GM18507 (cell line): ENCODE measurements at places on chromosomes 2 and 18.

DNA sequence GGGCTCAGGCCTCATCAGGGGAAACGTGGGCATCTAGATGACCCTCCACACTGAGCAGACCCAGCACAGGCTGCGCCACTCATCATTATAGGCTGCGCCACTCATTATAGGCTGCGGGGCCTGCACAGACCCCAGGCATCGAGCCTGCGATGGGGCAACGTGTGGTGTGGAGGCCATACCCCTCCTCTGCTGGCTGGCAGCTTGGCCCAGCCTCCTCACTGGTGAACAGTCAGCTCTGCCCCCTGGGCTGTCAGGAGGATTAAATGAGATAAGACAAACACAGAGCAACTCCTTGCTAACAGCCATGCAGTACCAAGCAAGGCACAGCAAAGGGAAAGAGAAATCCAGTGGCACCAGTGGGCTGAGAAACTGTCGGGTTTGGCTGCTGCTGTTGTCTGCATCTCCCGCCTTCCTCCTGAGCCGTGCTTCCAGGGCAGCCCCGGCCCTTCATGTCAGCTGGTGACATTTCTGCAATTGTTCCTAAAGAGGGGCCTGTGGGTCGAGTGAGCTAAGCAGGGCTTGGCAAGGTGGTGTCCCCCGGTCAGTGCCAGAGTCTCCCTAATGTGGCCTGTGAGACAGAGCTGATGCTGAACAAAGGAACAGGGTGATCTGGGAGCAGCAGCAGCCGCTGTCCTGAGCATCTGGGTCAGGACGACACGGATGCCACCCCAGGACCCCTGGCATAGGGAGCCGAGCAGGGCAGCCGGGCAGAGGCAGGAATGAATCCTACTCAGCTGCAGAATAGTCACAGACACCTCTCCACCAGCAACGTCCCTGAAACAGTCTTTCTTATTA is 48.7 kb downstream of the RRM2 start:
- DNase-seq, result no peak

DNA sequence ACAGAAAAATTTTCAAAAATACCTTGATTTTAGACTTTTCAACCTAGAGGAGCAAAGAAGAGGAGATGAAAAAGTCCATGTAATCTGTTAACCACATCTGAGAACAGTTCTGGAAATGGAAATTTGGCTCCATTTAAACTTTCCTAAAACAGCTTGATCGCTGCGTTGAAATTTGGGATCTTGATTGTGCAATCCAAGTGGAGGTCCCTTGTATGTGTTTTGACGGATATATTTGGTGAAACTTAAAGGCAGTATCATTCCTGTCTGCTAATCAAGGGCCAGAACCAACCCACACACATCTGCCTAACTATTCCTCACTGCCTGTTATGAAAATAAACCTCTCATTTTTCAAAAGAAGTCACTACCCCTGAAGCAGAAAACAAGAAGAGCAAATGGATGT is 46.6 kb downstream of the SPATS2L start:
- DNase-seq, result no peak

- no peak for DNase-seq
Measured at GRCh38 chr2:42971947-42972736, 179.8 kb upstream of the HAAO start.

DNA sequence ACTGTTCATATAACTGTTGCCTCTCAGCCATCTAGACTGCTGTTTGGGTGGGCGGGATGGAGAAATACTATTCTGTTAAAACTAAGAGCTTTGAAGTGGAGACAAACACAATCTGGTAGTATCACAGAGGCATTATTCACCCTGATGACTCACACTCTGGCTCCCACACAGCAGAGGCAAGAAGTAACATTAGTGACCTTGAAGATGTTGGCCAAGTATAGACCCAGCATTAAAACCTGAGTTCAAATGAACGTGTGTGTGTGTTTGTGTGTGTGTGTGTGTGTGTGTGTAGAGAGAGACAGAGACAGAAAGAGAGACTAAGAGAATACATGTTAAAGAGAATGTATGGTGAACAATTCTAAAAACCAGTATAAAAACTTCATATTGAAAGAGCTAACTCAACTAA is 22.5 kb upstream of the ACVR1 start:
- DNase-seq, result no peak

DNA sequence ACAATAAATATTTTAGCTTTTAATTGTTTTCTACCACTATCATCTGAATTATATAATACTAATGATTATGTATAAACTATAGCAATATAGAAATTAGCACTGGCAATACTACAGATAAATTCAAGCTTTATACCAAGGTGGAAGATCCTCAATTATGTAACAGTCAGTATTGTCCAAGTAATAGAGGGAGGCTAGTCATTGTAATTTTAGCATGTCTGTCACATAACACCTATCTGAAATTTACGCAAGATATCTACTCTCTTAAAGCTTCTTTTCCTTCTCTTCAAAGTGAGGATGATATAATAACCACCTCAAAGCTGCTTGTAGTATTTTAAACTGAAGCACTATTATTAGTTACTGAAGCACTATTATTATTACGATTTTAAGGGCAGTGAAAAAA is 12.2 kb downstream of the KCNJ3 start:
- no peak for DNase-seq

DNA sequence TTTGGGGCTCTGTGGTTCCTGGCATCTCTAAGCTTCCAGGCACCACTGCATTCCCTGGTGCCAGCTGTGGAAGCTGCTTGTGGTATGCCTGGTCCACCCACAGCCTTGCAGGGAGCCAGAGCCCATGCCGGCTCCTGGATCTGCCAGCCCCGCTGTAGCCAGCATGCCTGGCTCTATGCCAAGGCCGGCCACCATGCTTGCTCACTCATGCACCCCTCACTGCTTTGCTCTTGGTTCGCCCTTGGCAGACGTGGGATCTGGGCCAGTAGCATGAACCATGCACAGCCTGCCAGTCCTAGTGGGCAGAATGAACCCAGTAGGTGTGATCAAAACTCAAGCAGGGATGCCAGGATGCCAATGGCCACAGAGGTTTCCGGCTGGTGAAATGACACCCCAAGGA is 634.2 kb upstream of the TMEFF2 start:
- no peak for DNase-seq

DNA sequence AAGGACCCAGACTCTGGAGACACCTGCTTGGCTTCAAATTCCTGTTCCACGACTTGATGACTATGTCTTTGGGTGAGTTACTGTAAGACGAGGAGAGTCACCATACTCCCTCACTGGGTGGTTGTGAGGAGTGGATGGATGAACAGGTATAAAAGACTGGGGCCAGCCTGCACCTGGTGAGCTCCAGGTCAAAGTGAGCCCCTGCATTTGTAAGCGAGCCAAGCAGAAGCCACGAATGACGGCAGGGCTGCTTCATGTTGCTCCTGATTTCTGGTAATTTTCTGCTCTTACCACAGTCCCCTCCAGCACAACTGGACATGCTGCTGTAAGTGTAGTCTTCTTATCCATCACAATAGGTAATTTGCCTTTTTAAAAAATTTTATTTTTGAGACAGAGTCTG is 86.6 kb downstream of the POLR1A start:
- no peak for DNase-seq

DNA sequence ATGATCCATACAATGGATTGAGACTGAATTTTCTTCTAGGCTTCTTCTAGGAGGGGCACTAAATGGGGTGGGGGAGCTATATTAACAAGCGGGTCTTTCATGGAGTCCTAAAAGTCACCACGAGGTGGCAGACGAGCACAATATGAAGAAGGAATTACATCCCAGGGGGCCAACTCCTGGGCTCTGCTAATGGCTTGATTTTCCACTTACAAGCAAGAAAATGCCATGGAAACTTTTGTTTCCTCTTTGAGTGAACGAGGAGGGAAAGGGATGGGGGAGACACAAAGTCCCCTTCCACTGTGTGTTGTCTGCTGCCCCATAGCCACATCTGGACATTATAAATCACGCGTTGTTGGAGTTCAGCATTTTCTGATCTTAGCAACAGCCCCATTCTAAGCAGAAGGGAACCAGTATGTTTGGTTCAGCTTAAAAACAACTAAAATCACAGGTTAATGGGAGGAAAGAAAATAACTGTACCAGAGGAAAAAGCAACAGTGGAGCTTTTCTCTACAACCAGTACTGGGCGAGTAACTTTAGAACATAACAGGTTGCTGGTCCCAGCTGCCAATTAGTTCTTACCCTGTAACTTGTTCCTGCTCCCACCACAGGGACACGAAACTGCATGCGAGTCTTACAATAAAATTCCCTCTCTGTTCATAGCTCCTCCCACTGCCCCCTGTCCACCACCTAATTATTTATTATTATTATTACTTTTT is 285.0 kb upstream of the PARD3B start:
- DNase-seq, result no peak

GRCh38 chr2:117086174-117086942 is 728.1 kb upstream of the DDX18 start:
- DNase-seq, result no peak

- no peak for DNase-seq
Measured at GRCh38 chr18:65523461-65523860, 227.4 kb upstream of the CDH7 start.

DNA sequence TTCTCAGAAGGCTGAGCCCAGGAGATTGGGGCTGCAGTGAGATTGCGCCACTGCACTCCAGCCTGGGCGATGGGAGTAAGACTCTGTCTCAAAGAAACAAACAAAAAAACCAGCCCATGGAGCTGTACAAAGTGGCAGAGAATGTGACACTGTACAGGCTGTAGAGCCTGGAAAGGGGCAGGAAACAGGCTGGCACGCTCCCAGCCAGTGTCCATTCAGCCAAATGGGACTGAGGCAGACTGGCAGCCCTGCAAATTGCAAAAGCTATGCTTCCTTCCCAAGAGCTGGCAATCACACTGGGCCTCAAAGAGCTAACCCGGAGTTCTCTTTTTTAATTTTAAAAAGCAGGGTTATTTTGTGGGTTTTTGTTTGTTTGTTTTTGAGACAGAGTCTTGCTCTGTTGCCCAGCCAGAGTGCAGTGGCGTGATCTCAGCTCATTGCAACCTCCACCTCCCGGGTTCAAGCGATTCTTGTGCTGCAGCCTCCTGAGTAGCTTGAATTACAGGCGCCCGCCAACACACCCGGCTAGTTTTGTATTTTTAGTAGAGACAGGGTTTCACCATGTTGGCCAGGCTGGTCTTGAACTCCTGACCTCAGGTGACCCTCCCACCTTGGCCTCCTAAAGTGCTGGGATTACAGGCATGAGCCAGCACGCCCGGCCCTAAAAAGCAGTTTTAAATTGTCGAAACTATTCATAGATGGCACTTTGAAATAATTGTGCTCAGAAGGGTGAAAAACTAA is 42.8 kb downstream of the SCRN3 start:
- no peak for DNase-seq

DNA sequence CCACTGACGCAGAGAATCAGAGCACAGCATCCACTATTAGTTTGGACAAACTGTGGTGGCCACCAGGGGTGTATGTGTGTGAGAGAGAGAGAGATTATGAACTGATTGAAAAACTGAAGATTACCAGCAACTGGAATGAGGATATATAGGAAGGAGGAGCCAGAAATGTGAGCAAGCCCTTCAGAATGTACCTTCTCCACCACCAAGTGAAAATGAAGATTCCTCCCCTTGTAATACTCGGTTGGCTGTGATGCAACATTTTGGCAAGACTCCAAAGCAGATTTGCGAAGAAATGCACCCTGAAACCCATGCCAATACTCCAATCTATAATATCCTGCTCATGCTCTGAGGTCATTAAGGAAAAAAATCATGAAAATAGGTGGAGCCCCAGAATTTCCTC is 121.2 kb upstream of the SLC35G4 start:
- DNase-seq, result no peak

DNA sequence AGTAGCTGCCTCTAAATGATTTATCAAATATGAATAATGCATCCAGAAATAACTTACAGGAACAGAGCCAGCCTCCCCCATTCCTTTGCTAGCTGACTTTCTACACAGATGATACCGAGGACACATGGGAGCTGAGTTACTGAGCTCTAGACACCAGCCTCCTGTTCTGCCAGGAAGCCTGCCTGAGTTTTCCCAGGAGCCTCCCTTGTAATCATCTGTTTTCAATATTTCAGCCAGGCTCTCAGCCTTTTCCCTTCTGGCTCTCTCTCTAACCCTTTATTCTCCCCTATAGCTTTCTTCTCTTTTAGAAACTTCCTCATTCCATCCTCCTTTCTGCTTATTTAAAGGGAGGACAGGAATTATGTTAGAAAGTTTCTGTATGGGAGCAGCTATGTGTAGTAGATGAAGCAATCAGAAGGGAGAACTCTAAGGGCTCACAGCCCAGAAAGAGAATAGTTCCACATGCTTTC is 911.6 kb downstream of the TDRD15 start:
- DNase-seq, result no peak

GRCh38 chr18:48711651-48712486 is 173.0 kb downstream of the CTIF start:
- peak; percentile 33 for DNase-seq
